ENCODE measurements at places on chromosomes 5 and 9.

GRCh38 chr9:131117121-131117761 is 8.1 kb upstream of the NUP214 start:
- DNase-seq = no peak

DNA sequence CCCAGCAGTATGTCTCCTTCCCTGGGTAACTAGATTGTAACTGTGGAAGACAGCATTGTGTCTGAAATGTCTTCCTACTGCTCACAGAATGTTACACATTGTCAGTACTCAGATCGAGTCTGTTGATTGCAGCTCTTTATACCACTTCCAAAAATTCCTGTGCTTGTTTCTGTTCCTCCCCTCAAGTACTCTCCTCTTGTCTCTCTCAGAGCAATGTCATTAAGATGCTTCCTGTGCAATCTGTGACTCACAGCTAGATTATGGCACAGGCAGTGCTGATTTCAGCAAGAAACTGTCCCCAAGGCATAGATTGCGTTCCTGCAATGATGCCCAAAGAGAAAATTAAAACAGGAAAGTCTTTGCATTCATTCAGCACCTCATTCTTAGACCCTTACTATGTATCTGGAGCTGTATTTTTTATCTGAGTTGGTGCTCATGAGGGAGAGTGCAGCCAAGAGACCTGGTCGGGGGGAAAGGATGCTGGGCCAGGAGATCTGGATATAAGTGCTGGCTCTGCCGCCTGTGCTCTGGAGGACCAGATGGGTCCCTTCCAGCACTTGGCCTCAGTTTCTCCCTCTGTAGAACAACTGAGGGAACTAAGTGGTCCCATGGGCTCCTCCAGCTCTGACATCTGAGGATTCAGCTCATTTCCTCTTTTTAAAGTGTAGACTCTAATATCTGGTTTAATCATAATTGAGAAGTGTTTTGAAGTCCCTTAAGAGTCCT is 40.8 kb upstream of the GNPDA1 start:
- no peak for DNase-seq

DNA sequence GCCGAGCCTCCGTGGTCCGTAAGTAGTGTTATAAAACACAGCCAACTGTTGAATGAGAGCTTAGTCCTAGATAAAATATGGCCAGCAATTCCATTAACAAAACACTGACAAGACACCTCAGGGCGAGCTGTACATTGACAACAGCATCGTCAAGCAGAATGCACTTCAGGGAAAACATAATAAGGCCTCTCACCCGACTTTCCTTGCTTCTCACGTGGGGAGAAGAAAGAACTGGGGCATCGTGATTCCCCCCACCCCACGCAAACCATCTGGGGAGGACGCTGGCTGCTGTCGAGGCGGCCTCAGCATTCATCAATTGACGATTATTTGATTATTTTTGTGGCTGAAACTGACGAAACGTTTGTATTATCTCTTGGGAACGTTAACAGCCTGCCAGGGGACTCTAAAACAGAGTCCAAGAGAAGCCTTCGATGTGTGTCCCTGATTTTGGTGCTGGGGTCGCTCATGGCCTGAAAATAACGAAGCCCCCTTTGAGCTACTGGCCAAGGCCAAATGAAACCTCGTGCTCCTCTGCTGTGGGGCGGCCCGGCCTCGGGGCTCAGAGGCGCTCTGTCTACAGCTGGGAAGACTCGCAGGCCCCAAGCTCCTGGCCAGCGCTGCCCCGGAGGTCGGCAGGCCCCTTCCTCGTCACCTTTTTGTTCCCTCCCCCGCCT is 464 bp downstream of the GDF9 start:
- no peak for DNase-seq

DNA sequence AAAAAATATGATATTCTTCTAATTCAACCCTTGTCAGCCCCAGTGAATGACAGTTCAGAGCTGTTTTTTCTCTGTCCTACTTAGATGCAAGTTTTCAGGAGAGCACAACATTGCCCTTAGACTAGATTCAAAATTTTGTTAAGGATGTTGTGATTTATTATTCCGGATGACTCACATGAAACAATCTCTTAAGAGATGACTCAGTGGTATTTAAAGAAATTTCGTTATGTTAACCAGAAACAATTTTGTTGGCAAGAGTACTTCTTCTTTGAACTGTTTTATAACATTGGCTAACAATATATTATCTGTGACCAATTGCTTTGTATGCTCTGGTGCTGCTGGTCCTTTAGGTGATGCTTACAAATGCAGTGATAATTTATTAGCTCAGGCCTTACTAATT is 132.0 kb downstream of the IZUMO3 start:
- DNase-seq = no peak

GRCh38 chr5:74143721-74144330 is 496.7 kb downstream of the ENC1 start:
- no peak for DNase-seq

GRCh38 chr5:14234204-14234603 is 91.1 kb downstream of the TRIO start:
- no peak for DNase-seq

DNA sequence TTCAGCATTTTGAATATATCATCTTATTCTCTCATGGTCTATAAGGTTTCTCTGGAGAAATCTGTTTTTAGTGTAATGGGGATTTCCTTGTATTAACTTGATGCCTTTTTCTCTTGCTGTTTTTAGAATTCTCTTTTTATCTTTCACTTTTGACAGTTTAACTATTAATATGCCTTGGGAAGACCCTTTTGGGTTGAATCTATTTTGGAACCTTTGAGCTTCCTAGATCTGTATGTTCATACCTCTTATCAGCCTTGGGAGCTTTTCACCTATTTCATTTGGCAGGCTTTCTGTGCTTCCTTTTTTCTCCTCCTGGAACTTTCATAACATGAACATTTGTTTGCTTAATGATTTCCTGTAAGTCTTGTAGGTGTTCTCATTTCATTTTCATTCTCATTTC is 22.2 kb downstream of the RCL1 start:
- no peak for DNase-seq

DNA sequence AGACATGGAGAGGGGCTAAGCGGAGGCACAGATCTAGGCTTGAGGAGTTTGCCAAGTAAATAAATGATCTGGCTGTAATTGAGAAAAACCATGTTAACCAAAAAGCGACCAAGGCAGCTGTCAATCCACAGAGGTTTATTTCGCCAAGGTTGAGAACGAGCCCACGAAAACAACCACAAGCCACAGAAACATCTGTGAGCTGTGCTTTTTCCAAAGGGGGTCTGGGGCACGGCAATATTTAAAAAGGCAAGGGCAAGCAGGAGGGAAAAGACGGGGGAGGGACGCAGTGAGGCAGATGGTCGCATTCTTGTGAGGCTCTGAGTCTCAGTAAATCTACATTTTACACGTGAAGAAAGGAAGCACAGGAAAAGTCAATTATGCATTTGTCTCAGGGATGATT is 25.4 kb downstream of the CCT5 start:
- DNase-seq = no peak

DNA sequence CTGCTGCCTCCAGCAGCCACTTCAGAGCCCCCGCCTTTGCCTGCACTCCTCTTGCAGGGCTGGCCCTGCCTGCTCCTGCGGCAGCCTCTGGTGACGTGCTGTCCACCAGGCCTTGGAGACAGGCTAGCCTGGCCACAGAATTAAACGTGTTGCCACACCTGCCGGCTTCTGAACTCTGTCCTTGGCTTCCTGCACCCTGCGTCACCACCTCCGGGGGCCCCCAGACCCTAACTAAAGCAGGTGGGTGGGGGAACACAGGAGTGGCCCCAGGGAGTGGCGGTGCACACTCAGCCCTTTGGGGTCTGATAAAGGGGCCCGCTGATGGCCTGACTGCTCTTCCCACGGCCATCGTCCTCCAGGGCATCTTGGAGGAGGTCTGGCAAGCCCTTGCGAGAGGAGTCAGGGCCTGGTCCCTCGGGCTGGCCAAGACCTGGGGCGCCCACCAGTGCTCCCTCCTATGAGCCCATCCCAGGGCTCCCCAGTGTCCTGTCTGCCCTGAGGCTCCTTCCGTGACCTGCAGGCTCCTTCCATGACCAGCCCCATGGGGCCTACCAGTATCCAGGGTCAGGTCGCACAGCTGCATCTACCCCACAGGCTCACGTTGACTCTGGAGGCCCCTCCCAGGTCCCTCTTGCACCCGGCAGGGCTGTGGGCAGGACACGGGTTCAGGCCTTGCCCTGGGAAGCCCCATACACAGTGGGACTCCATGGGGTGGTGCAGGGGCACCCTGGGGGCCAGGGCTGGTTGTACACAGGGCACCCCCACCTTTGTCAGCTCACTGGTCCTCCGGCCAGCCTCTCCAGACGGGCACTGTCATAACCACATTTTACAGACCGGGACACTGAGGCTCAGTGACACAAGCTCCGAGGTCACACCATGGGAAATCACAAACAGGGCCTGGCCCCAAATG is 1.0 kb upstream of the MAMDC4 start:
- no peak for DNase-seq

GRCh38 chr5:173689171-173689736 is 72.8 kb upstream of the BOD1 start:
- no peak for DNase-seq

- peak; percentile 11 for DNase-seq
These were observed 2308.8 kb upstream of the ACO1 start for GRCh38 chr9:30075451-30076199.

GRCh38 chr5:137572042-137572695 is 73.0 kb upstream of the SPOCK1 start:
- no peak for DNase-seq

DNA sequence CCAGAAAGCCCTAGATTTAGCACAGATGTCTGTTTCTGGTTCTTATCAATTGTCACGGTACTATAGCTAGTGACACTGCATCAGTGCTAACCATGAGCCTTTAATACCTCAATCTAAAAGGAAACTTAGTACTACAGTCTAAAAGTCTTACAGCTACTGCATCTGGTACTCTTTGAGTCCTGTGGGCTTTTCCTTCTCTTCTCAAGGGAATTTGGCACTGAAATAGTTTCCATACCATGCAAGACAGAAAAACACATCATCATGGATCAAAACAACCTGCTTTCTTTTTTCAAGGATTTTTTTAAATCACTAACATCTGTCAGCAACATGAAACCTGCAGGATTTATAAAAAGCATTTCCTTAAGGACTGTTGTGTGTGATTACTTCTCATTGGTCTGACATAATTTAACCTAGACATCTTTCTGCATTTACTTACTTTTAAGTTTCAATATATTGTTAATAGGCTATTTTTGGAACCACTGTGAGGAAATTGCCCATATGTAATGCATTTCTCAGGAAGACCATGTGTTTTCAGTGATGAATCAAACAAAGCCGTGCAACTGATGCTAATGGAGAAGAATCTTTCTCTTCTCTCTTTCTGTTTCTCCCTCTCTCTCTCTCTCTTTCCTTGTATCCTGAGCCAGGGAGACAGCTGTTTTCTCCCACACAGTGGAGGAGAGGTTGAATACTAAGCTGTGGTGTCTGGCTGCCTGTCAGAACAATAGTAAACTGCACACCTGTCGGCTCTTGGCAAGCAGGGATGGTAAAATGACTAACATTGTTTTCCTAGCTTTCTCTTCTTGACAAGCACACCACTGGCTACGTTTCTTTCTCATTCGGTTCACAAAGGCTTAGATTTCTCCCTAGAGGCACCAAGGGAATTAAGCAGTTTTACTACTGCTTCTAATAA is 273.4 kb downstream of the CSNK1G3 start:
- no peak for DNase-seq

GRCh38 chr5:177113566-177114424 is 19.8 kb upstream of the NSD1 start:
- peak; percentile 78 for DNase-seq

DNA sequence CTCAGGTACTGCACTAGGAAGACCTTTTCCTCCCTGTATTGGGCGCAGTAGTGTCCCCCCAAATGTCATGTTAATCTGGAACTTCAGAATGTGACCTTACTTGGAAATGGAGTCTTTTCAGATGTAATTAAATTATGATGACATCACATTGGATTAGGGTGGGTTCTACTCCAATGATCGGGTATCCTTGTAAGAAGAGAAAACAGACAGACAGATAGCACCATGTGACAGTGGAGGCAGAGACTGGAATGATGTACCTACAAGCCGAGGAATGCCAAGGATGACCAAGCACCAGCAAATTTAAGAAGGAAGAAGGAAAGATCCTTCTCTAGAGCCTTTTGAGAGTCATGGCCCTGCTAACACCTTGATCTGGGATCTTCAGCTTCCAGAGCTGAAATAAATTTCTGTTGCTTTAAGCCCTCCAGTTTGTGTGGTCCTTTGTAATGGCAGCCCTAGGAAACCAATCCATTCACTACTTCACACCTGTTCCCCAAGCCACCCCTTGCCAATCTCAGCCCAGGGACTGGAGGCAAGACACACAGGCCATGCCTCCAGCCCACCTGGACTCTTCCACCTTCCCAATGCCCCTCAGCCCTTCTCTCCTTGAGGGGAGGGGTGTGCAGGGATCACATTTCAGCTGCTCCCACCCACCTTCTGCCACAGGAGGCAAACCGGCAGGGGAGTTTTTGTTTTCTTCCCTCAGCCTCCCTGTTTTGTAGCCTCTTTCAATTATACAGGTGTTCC is 1.6 kb downstream of the CCNJL start:
- no peak for DNase-seq

DNA sequence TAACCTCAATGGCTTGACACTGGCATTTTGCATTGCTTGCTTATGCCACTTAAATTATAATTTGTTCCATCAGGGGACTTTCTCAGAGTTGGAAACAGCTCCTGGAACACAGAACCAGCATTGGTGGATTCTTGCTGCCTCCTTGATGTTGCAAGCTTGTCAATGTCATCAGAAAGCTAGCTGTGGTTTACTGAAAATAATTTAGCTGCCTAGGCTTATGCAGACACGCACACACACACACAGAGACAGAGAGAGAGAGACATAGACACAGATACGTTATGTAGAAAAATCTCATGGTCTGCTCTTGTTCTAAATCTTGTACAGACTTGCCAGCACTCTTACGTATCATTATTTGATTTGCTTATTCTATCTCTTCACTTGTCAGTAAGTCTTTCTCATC is 78.0 kb downstream of the HMHB1 start:
- no peak for DNase-seq

- DNase-seq = no peak
These were observed 39.5 kb upstream of the CFAP157 start for GRCh38 chr9:127667127-127667844.

DNA sequence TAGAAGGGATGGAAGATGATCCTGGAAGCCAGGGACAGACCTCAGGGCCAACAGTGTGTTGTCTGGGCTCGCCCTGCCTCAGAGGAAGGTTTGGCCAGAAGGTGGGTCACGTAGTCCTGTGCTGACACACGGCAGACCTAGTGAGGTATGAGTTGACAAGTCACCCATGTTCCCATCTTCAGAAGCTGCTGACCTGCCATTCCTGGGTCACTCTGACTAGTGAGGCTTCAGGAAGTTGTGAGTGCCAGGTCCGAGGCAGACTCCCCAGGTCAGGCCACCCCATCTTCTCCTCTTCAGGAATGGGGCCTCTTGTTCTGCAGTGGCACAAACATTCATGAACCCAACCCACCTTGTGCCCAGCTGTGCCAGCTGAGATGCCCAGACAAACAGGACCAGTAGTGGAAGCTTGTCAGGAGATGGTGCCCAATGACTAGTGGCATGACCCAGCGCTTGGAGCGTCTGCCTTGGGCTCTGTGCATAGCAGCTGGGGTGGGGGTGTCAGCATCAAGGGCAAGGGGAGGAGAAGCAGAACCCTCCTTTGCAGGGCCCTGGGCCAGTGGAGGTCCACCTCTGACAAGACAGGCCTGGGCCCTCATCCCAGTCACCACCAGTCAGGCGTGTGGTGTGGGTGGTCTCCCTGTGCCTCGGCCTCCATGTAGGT is 16.8 kb upstream of the ANGPTL2 start:
- DNase-seq = no peak

- no peak for DNase-seq
These were observed 75.4 kb upstream of the CDKN2B start for GRCh38 chr9:22084336-22085035.

- DNase-seq = no peak
These were observed 16.8 kb downstream of the BNIP1 start for GRCh38 chr5:173161148-173161547.

Measured in stimulated activated CD4-positive, alpha-beta T cell treated with anti-CD3 and anti-CD28 coated beads, Interleukin-2, amount 100 ng/mL, for 48 hours (primary cell).